ENCODE measurements at places on chromosomes 2 and 18. TPM values are rescaled to one million over a fixed set of nuclear protein-coding genes. Genes with fewer than 3 reads are reported as not detected.

Gene DSEL
- 20.6 TPM for total RNA-seq

Gene CERKL
- total RNA-seq, result not detected

Gene EMILIN2
- 7.5 TPM for total RNA-seq

Gene SULT1C4
- total RNA-seq, result 2.1 TPM

Gene STARD6
- total RNA-seq, result not detected

Gene MAB21L4
- total RNA-seq, result not detected

Gene GAL3ST2
- not detected for total RNA-seq

Gene RNPEPL1
- total RNA-seq, result 11.3 TPM

Gene STAM2
- 9.4 TPM for total RNA-seq

Gene CFAP65
- total RNA-seq, result 0.13 TPM

Gene NEB
- total RNA-seq, result 2.6 TPM

Gene SP3
- 92.1 TPM for total RNA-seq

Gene CTAGE1
- not detected for total RNA-seq

Gene STK39
- total RNA-seq, result 23.8 TPM

Gene METAP1D
- total RNA-seq, result 6.4 TPM

Gene C2orf78
- total RNA-seq, result 0.39 TPM

Gene CPLX4
- not detected for total RNA-seq

Gene HNMT
- total RNA-seq, result 3.6 TPM

Gene LYPD6
- 8.9 TPM for total RNA-seq

Gene DPY30
- 150 TPM for total RNA-seq

Gene PPP1R1C
- 5.3 TPM for total RNA-seq

Gene GALNT5
- 0.06 TPM for total RNA-seq

Gene ANO7
- 6.9 TPM for total RNA-seq

Gene MTCL1
- 62.0 TPM for total RNA-seq

Gene CCDC68
- 0.92 TPM for total RNA-seq

Gene ANKRD29
- 7.3 TPM for total RNA-seq

Gene SLC4A3
- total RNA-seq, result 7.4 TPM

Gene KIF1A
- total RNA-seq, result 281 TPM

Gene FOXI3
- total RNA-seq, result 17.1 TPM

Gene SP140L
- 0.31 TPM for total RNA-seq

Gene PELI1
- 57.2 TPM for total RNA-seq

Gene MC4R
- not detected for total RNA-seq

Gene AKAIN1
- total RNA-seq, result not detected

Gene GALNT3
- total RNA-seq, result 22.6 TPM

Gene IL1F10
- not detected for total RNA-seq

Gene CFC1
- total RNA-seq, result 0.31 TPM

Gene ARHGEF4
- 13.3 TPM for total RNA-seq

Gene THOC1
- 66.4 TPM for total RNA-seq

Gene CLEC4F
- not detected for total RNA-seq

Gene EVA1A
- 4.3 TPM for total RNA-seq

Gene SERPINB8
- total RNA-seq, result 1.2 TPM

Gene VIL1
- total RNA-seq, result 7.0 TPM

Gene ANKRD30BL
- not detected for total RNA-seq

Gene UGT1A8
- total RNA-seq, result not detected

Gene SELENOI
- total RNA-seq, result 54.8 TPM

Gene CTNNA2
- 9.0 TPM for total RNA-seq

Gene RAB6D
- 0.22 TPM for total RNA-seq

Gene SEPTIN10
- 93.6 TPM for total RNA-seq

Gene DAPL1
- not detected for total RNA-seq

Gene UGT1A7
- not detected for total RNA-seq

Gene LYG2
- not detected for total RNA-seq

Gene KHK
- 20.5 TPM for total RNA-seq
